ENCODE measurements at places on chromosomes 5 and 9.

DNA sequence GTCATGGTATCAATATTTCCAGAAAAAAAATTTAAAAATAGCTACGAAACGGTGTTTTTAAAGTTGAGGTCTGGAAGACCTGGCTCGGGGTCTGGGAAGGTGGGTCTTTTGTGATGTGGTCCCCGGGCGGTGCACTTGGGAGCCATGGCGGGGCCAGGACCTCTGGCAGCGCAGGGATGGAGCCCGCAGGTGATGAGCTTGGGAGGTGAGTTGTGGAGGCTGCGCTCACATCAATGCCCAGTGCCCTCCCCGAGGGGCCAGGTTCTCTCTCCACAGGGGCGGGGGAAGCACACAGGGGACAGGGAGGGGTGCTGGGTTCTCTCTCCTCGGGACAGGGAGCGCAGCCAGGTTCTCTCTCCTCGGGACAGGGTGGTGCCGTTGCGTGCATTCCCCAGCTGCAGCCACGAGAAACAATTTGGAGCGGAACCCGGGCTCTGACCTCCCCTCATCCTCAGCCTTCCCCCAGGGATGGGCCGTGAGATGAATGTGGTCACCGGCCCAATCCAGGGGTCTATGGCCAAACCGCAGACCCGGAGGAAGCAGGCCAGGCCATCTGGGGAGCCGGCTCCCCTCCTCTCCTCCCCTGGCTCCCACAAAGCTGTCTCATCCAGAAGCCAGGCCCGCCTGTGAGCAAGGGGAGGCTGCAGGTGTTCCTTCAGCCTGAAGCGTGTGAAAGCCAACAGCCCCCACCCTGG is 25.8 kb downstream of the DBH start:
- DNase-seq, result no peak

- no peak for DNase-seq
Observed at GRCh38 chr5:176596069-176596644, 13.8 kb downstream of the GPRIN1 start.

GRCh38 chr5:174307656-174308271 is 262.3 kb downstream of the NSG2 start:
- no peak for DNase-seq

- DNase-seq, result no peak
Observed at GRCh38 chr5:1484730-1485578, 38.8 kb downstream of the LPCAT1 start.

DNA sequence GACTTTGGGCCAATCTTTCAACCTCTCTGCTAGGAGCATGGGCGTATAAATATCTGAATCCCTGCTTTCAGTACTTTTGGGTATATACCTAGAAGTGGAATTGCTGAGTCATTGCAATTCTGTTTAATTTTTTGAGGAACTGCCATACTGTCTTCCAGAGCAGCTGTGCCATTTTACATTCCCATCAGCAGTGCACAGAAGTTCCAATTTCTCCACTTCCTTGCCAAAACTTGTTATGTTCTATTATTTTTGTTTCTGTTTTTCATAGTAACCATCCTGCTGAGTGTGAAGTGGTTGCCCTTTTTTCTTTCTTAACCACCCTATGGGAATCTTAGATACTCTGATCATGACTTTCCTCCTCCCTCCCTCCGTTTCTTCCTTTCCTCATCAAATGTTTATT is 11.1 kb upstream of the CCIN start:
- no peak for DNase-seq

- DNase-seq, result no peak
Observed at GRCh38 chr5:161414037-161414436, 132.5 kb downstream of the GABRB2 start.

DNA sequence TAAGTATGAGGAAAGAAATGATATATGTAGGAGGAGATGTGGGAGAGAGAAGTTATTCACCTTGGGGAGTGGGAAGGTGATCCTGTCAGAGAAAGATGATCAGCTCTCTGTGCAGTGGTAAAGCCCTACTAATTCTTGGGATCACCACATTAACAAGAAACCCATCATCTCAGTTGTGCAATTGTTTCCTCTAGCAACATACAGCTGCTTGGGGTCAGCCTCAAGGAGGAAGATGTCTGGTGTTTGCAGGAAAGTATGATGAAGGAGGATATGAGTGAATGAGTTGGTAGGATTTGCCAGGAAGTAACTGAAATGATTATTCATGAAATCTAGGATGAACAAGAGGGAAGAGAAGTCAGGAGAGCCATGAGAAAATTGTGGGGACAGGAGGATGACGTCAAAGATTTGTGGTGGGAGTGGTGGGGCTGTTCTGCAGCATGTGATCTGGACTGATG is 50.1 kb downstream of the TNFSF8 start:
- no peak for DNase-seq

All from EL (cell line).